NCI-H146 (cell line): ENCODE measurements at places on chromosomes 1 and 21.

DNA sequence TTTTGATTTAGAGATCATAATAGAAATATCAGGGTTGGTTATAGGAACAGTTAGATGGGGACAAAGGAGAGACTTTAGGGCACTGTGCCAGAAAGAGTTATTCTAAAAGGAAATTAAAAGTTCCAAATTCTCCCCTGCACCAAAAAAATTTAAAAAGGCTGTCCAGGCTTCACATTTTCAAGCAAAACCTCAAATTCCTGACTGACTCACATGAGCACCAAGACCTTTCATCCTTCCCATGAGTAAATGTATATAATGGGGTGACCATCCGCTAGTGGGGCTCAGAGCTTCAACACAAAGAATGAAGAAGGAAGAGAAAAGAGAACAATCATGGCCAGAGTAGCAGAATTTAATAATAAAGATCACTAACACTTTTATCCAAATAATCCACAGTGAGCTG lies 131.6 kb upstream of the MROH9 start:
- no peak for DNase-seq

DNA sequence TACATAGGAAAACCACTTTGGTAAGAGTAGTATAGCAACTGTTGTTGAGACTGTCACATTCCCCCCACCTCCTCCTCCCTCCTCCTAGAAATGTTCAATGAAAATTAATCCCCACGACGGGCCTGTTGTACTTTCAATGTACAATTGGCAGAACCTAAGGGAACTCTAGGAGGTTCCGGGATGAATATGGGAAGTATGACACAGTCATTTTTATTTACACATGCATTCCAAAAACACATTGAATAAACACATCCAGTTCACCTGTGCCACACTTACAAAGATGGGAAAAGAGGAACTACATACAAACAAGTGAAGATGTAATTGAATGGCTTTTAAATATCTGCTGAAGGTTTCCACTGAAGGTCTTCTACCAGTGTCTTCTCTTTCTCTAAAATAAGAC lies 144.4 kb upstream of the NBPF11 start:
- DNase-seq: no peak

- no peak for DNase-seq
Measured at GRCh38 chr1:154192476-154192875, 576 bp upstream of the TPM3 start.

GRCh38 chr1:223208164-223209076 lies 65.4 kb upstream of the TLR5 start:
- no peak for DNase-seq

GRCh38 chr21:35044770-35045541 lies 4.1 kb downstream of the RUNX1 start:
- no peak for DNase-seq

- DNase-seq: no peak
Measured at GRCh38 chr1:181548497-181548896, 65.2 kb downstream of the CACNA1E start.

DNA sequence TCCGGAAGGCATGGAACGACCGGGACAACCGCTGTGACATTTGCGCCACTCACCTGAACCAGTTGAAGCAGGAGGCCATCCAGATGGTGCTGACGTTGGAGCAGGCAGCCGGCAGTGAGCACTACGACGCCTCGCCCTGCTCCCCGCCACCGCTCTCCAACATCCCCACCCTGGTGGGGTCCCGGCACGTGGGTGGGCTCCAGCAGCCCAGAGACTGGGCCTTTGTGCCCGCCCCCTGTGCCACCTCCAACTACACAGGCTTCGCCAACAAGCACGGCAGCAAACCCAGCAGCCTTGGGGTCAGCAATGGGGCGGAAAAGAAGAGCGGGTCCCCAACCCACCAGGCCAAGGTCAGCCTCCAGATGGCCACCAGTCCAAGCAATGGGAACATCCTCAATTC lies 212.1 kb downstream of the KIF26B start:
- no peak for DNase-seq

DNA sequence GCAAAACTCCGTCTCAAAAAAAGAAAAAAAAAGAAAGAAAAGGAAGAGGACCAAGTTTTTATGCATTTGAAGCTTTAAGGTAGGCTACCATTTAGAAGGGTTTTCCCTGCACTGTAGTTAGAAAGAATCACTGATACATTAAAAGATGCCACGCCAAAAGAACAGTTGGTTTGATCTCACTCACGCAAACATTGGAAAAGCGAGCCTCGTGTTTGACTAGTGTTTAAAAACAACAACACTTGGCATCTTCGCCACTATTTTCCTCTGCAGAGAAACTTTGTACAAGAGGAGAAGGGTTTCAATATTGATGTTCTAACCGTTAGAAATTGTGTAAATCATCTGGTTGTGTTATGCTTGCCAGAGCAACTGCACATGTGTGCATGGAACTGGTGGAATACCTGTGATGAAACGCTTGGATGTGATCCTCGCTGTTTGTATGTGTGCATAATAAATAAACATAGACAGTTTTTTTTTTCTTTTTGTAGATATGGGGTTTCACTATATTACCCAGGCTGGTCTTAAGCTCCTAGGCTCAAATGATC lies 24.0 kb upstream of the CAMTA1 start:
- DNase-seq: no peak

GRCh38 chr21:29265690-29266479 lies 32.8 kb upstream of the BACH1 start:
- DNase-seq: no peak

- no peak for DNase-seq
Measured at GRCh38 chr1:230696722-230697437, 17.0 kb downstream of the AGT start.

GRCh38 chr1:119286587-119287181 lies 81.9 kb upstream of the HAO2 start:
- DNase-seq: peak; percentile 25

- DNase-seq: no peak
Measured at GRCh38 chr21:36664662-36664990, 34.3 kb upstream of the SIM2 start.

GRCh38 chr1:206002871-206003801 lies at the start of gene RAB7B:
RAB7B (minus strand) TSS chr1:206003395; CDS start chr1:205994135, 9,260 bp downstream.
- no peak for DNase-seq

DNA sequence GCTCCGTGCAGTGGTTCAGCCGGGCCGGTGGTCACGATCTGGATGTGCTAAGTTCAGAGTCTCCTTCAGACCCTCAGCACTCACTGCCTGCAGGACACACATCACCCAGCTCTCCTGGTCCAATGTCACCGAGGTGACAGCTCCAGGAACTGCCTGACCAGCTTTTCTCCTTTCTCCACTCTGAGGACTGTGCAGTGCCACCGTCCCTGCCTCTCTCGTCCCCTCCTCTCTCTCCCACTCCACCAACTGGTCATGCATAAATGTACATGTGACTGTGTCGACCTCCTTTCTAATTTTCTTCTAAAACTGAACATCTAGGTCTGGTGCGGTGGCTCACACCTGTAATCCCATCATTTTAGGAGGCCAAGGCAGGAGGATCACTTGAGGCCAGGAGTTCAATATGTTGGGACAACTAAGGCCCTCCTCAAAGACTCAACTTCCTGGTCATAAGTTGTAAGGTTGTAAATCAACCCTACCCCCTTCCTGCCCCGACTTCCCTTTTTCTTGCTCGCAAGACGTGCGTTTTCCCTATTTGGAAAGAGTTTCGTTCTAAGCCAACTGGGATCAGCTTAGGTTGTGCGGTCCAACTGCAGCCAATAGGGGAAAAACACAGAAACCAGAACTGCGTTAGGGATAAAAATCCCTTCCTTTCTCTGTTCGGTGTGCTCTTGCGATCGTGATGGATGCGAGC lies 53.1 kb downstream of the MEGF6 start:
- DNase-seq: no peak

GRCh38 chr1:152110860-152111514 lies 4.3 kb downstream of the TCHH start:
- DNase-seq: peak; percentile 37

DNA sequence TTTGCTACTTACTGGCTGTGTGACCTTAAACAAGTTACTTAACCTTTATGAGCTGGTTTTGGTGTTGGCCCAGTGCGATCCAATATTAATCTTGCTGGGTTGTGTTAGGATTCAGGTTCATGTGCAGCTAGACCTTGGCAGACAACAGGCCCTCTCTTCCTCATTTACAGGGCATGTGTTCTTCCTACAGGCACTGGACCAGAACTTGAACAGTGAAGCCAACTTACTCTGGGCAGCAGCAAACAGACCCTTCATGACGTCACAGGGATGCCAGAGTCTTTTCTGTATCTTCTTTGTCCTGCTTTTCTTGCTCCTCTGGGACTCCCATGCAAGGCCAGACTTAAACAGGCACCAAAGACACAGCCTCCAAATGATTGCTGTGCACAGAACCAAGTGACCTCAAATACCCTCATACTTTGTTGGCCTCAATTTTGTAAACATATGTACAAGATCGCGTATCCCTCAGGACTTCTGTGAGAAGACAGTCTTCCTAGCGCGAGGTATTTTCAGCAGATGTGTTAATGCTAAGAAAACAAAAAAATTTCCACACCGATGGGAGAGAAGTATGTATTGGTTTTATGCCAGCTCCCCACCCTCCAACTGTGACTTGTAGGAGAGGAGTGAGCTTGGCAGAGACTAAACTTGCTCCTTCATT lies 73.7 kb downstream of the URB2 start:
- DNase-seq: no peak

DNA sequence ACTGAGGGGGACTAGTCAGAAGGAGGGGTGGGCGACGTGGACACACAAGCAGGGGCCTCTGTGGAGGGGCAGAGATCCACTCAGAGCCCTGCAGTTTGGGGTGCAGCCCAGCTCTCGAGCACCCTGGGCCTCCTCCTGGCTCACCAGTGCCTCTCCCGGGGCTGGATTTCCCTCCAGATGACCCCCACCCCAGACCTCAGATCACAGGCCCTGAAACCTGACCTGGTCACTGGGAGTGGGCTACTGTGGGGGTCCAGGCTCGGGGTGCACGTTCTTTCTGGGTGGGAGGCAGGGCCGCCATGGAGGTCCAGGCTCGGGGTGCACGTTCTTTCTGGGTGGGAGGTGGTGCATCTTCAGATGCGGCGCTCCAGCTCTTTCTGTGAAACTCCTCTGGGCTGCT lies 10.3 kb upstream of the LHX4 start:
- DNase-seq: no peak

- DNase-seq: no peak
Measured at GRCh38 chr1:29395736-29396437, 159.6 kb downstream of the PTPRU start.

DNA sequence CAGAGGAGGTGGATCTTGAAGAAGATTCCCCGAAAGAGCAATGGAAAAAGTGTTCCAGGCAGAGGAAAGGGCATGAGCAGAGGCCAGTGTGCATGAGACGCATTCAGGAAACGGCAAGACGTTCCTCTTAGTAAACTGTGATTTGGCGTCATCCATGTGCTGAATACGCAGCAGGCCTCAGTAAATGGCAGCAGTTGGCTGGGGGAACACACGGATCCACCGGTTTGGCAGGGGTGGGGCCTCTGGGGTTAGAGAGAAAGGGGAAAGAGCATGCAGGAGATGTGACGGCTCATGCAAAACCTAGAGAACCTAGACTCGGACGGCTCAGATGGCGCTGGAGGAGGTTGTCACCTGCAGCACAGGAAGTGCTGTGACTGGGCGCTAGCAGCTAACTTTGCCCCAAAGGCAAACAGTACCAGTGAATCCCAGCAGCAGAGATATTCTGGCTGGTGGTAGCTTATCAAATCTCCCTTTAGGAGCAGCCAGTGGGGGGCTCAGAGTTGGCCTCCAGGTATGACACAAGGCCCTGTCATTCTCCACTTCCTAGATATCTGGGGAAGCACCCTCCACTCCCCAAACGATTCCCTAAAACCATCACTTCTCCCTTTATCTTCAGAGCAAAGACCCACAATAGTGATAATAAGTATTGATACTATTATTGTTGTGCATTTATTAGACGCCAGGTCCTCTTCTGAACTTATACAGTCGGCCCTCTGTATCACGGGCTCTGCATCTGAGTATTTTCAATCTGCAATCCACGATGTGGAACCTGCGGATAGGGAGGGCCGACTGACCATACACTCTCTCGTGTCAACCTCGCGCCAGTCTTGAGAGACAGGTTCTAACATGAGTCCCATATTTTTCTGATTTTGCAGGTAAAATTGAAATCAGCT lies 7.6 kb downstream of the LAPTM5 start:
- no peak for DNase-seq

- no peak for DNase-seq
Measured at GRCh38 chr1:209570743-209571142, 12.8 kb upstream of the CAMK1G start.

DNA sequence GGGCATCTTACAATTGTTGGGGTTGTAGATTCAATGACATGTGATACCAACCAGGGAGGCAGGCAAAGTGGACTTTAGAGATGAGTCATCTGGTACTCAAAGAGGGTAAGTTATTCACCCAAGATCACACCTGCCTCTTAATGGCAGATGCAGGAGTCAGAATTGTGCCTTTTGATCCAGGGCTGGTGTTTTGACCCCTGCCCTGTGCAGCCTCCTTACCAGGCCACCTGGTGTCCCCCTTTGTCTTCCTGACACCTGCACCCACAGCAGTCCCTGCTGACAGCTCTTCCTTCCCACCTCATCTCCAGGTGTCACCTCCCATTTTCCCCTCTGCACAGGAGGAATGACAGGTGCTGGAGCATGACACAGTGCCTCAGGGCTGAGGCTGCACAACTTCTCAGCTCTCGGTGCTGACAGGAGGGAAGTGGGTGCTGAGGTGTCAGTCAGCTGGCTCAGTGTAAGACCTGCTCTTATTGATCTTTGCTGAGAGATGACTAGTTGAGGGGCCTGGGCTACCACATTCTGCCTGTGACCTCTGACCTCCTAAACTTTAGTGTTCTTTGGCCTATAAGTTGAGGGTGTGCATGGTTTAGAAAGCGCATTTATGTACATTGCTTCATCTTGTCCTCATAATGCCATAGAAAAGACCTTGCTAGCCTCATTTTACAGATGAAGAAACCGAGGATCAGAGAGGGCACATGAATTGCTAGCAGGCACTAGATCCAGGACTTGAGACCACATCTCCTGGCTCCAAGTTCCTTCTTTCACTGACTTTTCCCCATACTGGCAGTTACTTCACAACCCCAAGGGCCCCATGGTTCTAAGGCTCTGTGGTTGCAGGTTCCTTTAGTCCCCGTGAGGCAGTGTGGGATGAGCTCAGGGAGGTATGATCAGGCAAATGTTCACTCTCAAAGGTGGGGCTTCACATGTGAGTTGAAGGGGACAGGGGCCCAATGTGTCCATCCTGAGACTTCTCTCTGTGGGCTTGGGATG lies 31.3 kb downstream of the CACNA1E start:
- DNase-seq: peak; percentile 100

- no peak for DNase-seq
Measured at GRCh38 chr21:16250273-16250672, 520.5 kb downstream of the USP25 start.

- DNase-seq: no peak
Measured at GRCh38 chr1:203049077-203049476, 22.8 kb downstream of the PPFIA4 start.

- DNase-seq: no peak
Measured at GRCh38 chr21:32921632-32922230, 104.0 kb upstream of the OLIG2 start.
